ENCODE measurements at places on chromosomes 5 and 9.

DNA sequence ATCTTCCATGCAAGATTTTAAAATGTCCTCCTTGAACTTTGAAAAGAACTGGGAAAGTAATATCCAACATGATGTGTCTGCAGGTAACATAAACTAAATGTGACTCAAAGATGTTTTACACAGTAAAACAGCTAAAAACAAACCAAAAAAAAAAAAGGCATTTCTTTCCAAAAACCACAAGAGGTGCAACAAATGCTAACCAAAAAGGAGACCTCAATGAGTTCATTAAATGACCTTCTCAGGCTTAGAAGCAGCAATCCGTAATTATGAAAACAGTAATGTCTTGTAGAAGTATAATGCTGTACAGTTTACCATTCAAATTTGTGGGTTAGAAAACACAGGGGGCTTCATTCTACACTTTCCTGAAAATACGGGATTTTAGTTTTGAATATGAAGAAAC is 2.5 kb downstream of the RNF145 start:
- no peak for DNase-seq

GRCh38 chr5:68968429-68968828 is 125.4 kb upstream of the SLC30A5 start:
- no peak for DNase-seq

- DNase-seq = no peak
Observed at GRCh38 chr9:128657796-128658195, 1.1 kb upstream of the DYNC2I2 start.

DNA sequence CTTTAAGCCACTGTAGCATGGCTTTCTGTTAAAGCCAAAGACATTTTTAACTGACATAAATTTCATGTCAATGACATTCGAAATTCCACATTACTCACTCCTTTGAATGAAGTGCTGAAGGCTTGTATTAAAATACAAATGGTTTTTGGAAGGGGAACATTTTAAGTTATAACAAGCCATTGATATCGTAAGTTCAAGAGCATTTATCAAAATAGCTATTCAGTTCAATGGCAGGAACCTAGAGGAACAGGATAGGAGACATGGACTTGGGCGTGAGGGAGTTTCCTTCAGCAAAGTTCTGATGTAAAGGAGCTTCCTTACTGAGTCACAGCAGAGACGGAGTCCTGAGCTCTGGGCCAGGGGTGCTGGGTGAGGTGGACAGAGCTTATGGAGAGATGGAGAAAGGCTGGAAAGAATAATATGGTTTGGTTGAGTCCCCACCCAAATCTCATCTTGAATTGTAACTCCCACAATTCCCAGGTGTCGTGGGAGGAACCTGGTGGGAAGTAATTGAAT is 631.8 kb downstream of the BNC2 start:
- no peak for DNase-seq

DNA sequence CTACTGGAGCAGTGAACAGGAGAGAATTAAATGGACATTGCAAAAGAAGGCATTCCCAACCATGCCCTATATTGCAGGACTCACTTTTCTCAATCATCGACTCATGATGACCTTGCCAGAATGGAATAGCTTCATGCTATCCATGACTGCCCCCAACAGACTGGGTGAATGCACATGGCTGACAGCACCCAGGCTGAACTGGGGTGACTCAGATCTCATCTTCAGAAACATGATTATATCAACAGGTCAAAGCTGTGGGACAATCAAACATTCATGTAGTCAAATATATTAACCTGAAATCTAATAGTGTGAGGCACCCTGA is 34.7 kb upstream of the MIER3 start:
- DNase-seq = no peak

DNA sequence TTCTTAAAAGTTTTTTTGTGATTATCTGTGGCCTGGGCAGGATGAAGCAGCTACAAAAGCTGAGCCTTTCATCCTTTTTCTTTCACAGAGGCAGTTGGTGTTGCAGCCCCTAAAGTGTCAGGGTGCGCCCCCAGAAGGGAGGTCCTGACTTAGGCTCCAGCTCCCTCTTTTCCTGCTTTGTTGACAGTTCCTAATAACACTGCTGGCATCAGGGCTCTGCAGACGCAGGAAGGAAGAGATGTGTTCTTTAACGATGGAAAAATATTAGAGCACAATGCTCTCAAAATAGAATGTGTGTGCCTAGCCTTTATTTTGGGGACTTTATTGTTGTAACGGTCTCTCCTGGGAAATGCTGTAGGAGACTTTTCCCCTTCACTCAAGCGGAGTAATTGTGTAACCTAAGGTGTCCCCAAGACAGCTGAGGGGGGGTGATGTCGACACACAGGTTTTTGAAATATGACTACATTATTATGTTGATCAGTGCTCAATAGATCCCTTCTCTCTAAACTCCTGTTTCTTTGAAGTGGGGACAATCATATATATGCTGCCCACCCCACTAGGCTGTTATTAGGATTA is 135.6 kb downstream of the SEMA6A start:
- no peak for DNase-seq

GRCh38 chr5:151084363-151084762 is 3.5 kb upstream of the TNIP1 start:
- no peak for DNase-seq

DNA sequence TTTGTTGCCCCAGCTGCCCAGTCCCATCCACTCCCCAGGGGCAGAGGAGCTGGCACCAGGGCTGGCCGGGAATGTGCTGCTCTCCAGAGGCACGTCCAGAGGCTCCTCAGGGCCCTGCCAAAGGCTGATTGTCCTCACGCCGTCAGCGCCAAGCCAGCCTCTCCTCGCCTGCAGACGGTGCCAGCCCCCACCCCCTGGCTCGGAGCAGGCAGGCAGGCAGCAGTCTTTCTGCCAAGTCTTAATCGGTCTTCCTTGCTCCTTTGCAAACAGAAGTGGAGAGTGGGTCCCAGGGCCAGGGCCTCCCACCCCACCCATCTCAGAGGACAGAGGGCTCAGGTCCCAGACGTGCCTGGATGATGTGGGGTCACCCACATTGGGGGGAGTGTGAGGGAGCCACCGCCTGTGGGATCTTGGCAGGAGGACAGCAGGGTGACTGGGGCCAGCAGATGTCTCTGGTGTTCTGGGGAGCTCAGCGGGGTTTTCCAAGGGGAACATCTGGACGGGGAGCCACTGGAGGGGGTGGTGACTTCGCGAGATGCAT is 36.3 kb downstream of the FAM163B start:
- DNase-seq = no peak

GRCh38 chr9:90834828-90835595 is 33.4 kb downstream of the SYK start:
- DNase-seq = no peak

DNA sequence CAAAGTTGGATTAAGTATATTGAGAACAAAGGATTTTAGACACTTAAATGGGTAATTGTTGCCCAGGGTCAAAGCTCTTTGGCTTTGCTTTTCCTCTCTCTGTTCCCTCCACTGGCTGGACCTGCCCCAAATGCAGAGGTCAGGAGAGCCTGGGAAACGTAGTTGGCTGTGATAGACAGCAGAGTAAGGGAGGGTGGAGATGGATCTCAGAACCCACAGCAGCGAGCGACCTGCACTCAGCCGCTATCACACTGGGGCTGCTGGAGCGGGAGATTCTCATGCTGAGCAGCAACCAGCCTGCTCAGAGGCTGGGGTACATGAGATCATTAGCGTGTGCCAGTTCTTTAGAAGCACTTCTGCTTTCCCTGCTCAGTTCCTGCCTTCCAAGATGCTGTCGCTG is 71.8 kb upstream of the TTC23L start:
- DNase-seq = no peak

- no peak for DNase-seq
Observed at GRCh38 chr9:13677801-13678200, 398.3 kb upstream of the MPDZ start.

- DNase-seq = no peak
Observed at GRCh38 chr5:144467792-144468191, 297.1 kb downstream of the KCTD16 start.

- no peak for DNase-seq
Observed at GRCh38 chr9:109994141-109994540, 213.8 kb downstream of the C9orf152 start.

GRCh38 chr9:89603767-89604665 is 796 bp upstream of the GADD45G start:
- DNase-seq = no peak

- no peak for DNase-seq
Observed at GRCh38 chr9:98686961-98687855, 21.5 kb downstream of the GABBR2 start.

DNA sequence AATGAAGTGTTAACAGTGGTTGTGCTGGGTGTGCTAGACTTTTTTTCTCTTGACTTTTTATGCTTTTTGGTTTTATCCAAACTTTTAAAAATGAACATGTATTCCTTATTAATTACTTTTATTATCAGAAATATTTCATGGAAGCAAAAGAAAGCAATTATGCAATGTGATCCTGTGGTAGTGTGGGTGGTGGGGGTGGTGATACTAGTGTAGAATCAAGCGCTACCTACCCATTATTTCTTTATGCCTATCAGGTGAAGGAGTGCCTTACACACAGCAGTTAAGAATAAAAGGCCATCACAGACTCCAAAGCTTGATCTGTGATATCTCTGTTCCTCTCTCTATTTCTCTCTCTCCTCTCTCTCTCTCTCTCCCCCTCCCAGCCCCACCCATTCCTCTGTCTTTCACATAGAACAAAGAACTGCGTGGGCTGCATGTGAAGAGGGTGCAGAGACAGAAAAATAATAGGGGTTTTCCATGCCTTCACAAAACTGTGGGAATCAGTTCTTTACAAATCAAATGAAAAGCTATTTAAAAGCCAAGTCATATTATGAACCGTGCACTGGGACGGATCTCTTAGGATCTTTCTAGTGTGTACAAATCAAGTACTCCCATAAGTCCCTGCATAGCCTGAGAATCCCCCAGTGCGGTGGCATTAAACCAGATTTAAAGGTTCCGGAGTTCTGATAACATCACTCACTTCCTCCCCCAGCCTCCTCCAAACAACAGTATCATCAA is 351.2 kb downstream of the RAB3C start:
- no peak for DNase-seq

DNA sequence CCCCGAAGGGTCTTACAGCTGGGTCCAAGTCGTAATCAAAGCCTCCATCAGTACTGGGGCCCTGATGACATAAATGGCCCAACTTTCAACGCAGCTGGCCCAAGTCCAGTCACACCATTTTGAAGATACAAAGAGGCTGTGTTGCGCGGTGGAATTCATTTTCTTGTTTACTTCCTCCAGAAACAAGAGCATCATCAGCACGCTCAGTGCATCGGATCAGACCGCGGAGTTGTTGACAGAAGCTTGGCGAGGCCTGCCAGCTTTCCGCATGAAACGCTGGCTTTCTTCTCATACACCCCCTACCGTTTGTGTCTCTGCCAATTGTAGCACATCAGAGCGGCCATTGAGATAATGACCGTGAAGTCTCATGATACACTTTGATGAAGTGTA is 101.7 kb upstream of the SPATA31D4 start:
- no peak for DNase-seq
